ENCODE measurements at places on chromosomes 1 and 21.

DNA sequence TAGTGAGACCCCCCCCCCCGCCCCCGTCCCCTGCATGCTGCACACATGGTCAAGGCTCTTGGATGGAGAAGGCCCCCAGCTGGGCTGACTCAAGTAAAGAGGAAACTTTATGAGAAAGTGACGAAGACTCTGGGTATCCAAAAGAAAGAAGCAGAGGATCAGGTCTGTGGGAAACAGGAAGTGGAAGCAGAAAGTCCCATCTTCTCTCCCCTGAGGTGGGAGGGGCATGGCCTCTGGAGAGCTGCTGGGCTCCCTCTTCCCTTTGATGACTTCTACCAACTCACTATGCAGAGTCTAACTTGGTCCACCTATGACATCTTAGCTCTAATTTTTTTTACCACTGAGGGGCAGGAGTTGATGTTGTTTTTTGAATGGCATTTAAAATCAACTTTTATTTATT lies 42.7 kb upstream of the LIN9 start:
- no peaks in the 10 kb centered on the region for H3K27me3 ChIP-seq
- peaks cover 8% of the 10 kb centered on the region for H3K4me1 ChIP-seq

GRCh38 chr1:196877964-196878363 lies 9.9 kb upstream of the CFHR4 start:
- H3K27ac ChIP-seq = no peak overlapping the region
- no peaks in the 10 kb centered on the region for H3K4me1 ChIP-seq
- no peak for DNase-seq

GRCh38 chr1:164061528-164061927 lies 497.5 kb upstream of the PBX1 start:
- DNase-seq = no peak
- no peak overlapping the region for H3K4me3 ChIP-seq
- H3K4me1 ChIP-seq = no peaks in the 10 kb centered on the region
- H3K36me3 ChIP-seq = no peaks in the 10 kb centered on the region
- no peaks in the 10 kb centered on the region for H3K27me3 ChIP-seq

DNA sequence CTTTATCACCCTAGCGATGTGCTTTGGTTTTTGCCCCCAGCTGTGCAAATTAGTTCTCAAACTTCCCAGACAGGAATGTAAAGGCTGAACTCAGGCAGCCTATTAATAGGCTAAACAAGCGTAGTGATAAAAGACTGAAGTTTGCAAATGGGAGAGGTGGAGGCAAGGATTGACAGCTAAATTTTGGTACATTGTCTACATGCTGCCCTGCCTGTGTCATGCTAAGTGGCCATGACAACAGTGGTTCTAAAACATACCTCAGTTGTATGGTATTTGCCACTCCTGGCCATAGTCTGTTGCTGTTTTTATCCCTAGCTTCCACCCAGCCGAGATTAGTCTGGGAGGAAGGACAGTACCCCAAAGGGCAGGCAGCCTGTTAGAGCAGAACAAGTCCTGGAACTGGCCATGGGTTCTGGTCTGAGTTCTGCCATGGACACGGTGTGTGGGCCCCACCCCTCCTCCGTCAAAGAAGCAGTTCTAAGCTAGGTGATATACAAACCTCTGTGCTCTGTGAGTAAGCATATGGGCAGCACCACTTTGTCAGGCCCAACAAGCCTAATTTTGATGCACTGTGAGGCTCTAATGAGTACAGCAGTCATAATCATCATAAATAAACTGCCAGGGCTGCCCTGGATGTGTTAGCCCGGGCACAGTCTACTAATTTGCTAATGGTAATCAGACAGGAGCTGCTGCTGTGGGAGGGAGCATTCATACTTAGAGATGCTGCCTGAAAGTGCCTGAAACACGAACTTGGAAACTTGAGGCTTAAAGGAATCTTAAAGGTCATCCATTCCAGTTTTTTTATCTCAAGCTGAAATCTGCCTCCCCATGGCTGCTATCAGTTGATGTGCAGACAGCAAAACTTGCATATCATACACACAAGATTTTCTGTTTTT lies 177.1 kb downstream of the HHAT start:
- DNase-seq = no peak
- no peaks in the 10 kb centered on the region for H3K36me3 ChIP-seq
- H3K27ac ChIP-seq = no peak overlapping the region
- H3K27me3 ChIP-seq = no peaks in the 10 kb centered on the region
- H3K4me1 ChIP-seq = no peaks in the 10 kb centered on the region

GRCh38 chr1:110875216-110875731 lies 2.3 kb downstream of the CD53 start:
- H3K4me3 ChIP-seq = no peak overlapping the region
- no peaks in the 10 kb centered on the region for H3K27me3 ChIP-seq
- no peak overlapping the region for H3K27ac ChIP-seq
- DNase-seq = no peak
- no peaks in the 10 kb centered on the region for H3K4me1 ChIP-seq
- no peaks in the 10 kb centered on the region for H3K36me3 ChIP-seq

GRCh38 chr1:206898089-206898914 lies 1.1 kb downstream of the IL24 start:
- no peak overlapping the region for H3K27ac ChIP-seq
- H3K4me3 ChIP-seq = no peak overlapping the region
- H3K36me3 ChIP-seq = no peaks in the 10 kb centered on the region
- no peak for DNase-seq

DNA sequence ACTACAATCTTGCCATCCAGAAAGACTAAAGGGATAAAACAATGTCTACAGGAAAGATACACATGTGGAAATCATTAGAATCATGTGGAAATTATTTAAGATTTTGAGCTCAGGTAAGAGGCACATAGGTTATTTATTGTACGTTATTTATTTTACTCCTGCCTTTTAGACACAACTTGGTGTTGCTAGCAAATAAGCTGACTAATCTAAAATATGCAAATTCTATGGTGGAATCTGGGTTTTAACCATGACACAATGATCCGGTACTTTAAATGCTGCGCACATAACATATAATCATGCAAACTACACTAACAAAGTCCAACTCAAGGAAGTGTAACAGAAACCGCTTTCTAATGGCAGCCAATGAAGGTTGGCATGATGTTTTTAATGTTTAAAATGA lies 112.5 kb downstream of the IFI44 start:
- no peak for DNase-seq
- H3K36me3 ChIP-seq = no peaks in the 10 kb centered on the region
- H3K4me1 ChIP-seq = no peaks in the 10 kb centered on the region
- no peak overlapping the region for H3K27ac ChIP-seq
- H3K4me3 ChIP-seq = no peak overlapping the region
- H3K27me3 ChIP-seq = no peaks in the 10 kb centered on the region

GRCh38 chr1:82177192-82177591 lies 376.5 kb downstream of the ADGRL2 start:
- no peaks in the 10 kb centered on the region for H3K4me1 ChIP-seq
- no peaks in the 10 kb centered on the region for H3K27me3 ChIP-seq
- H3K36me3 ChIP-seq = no peaks in the 10 kb centered on the region
- H3K4me3 ChIP-seq = no peak overlapping the region
- no peak for DNase-seq

GRCh38 chr1:117654493-117655219 lies 48.8 kb downstream of the TENT5C start:
- no peaks in the 10 kb centered on the region for H3K36me3 ChIP-seq
- DNase-seq = no peak
- H3K4me1 ChIP-seq = no peaks in the 10 kb centered on the region
- H3K27me3 ChIP-seq = no peaks in the 10 kb centered on the region

All from thyroid gland (tissue), 4 donors.